ENCODE measurements at places on chromosomes 11 and 22. TPM values are rescaled to one million over a fixed set of nuclear protein-coding genes. Genes with fewer than 3 reads are reported as not detected.

- DNase-seq: no peak
These were observed 461.5 kb downstream of the OPCML start for GRCh38 chr11:133070791-133071190.

- DNase-seq: peak; percentile 29
These were observed 42.1 kb downstream of the PRDM10 start for GRCh38 chr11:129960216-129961214.

DNA sequence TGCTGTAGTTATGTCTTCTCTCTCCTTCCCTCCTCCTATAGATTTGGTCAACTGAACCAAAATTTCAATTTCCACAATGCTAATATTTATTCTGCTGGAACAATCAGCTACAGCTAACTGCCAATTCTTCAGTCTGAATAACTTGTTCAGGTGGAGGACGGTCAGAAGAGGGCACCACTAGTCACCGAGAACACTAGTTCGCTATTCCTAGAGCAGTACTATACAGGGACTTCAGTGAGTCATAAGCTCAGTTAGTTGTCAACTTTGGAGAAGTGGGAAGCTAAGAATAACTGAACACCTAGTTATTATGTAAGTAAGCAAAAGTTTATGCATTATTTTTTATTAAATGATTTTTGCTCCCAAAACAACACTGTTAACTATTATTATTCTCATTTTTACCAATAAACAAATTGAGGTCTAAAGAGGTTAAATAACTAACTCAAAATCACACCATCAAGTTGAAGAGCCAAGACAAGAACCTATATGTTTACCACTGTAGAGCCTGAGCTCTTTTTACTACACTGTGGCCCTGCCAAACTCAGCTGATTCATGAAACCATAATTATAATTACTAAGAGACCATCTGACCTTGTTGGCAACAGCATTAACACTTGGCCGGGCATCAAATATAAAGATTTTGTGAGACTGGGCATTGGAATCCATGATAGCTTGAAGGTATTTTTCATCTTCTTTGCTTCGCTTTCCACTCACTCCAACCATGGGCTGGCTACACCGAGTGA lies 59.0 kb downstream of the CEP57 start:
- DNase-seq: peak; percentile 58

DNA sequence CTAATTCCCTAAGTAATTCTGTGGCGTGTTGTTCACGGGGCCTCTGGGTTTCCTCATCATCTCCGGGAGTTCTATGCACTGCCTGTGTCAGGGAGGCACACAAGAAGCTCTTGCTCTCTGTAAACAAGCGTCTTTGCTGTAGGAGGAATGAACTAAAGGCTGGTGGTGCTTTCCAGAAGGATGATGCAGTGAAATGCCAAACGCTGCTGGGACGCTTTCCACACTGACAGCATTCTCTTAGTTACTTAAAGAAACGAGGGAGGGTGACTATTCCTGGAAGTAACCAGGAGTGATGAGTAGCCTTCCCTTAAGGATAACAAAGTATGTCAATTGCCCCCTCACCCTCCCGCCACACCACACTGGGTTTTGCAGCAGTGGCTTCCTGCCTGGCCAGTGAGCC lies 38.5 kb upstream of the NUP50 start:
- DNase-seq: no peak

GRCh38 chr11:110903830-110904229 lies 191.6 kb upstream of the ARHGAP20 start:
- DNase-seq: no peak

DNA sequence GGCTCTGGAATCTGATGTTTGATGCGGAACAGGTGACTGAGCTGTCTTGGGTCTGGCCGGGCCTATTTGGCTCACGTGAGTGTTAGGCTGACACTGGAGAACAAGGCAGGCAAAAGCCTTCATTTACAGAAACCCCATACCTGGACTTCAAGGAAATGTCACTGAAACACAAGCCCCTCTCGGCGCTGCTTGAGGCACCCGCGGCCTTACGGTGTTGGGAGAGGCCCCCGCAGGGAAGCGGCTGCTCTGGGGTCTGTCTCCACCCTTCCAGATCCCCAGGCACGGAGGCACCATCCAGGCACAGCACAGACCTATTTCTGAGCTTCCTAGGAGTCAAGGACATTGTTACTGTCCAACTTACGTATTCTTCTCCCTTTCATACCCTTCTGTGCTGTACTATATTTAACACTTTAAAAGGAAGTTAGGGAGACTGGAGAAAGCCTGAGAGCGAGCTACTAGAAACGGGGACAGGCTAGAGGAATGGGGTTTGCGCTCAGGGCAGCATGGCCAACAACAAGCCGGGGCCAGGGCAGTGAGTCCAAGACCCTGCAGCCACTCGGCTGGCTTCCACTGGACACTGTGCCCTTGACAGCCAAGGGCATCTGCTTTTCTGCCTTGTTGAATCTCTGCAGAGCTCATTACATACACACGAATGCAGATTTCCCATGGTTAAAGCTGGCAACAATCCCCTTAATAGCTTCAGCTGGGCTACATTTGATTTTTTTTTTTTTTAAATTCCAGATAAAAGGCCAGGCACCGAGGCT lies 23.8 kb downstream of the DRD4 start:
- DNase-seq: no peak

DNA sequence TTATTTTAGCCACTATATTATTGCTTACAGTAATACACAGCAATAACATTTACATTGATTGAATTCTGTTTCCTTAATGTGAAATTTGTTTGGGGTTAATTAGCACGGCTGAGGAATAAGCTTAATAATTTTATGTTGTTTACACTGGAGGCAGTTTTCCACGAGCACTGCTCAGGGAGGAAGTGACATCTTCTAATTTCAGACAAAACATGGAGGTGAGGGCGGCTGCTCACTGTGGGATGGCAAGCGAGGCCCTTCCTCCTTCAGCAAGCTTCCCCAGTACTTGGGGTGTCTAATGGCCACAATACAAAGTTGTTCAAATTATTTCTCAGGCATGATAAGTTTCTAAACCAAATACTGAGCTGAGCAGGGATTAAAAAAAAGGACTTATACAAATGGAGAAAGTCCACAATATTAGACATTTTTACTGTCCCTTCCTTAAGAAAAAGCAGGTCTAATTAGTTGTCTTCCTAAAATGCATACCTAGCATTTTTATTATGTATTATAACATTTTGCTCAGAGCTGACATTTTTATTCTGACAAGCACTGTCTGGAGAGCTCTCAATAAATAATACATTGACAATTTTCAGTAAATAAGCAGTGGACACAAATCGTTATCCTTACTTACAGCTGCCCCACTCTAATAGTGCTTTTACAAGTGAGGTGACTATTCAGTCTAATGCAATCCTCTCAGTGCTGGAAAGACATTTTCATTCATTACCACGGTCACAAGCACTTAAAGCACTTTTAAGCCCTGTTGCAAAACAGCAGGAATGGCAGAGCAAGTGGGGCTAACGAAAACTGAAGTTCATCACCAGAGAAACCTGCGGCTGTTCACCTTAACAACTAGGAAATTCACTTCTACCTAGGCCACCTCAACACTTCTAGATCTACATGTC lies 56.2 kb downstream of the SOX6 start:
- DNase-seq: no peak

DNA sequence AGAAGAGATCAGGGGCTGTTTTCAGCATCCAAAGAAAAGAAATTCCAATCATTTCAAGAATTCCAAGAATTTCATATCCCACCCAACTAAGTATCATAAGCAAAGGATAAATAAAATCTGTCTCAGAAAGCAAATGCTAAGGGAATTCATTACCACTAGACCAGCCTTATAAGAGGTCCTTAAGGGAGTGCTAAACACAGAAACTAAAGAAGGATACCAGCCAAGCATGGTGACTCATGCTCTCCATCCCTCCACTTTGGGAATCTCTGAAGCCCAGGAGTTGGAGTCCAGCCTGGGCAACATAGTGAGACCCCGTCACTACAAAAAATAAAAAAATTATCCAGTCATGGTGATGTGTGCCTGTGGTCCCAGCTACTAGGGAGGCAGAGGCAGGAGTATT lies 17.8 kb downstream of the FADD start:
- no peak for DNase-seq

GRCh38 chr11:85748455-85748891 lies 62.5 kb downstream of the SYTL2 start:
- DNase-seq: no peak

DNA sequence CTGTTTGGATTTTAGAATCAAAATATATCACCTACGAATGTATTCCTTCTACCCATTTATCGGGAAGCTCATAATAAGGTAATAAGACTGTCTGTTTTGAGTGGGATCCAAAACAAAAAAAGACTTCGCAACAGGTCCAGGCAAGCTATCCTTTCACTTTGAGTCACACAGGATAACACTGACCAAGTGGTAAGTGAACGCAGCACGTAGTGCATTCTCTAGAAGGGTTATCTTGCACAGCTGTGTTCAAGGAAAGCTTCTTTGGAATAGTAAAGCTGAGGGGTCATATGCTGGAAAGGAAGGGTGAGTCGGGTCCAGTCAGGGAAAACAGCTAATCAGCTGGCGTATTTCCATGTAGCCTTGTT lies 22.3 kb upstream of the NRGN start:
- DNase-seq: no peak

DNA sequence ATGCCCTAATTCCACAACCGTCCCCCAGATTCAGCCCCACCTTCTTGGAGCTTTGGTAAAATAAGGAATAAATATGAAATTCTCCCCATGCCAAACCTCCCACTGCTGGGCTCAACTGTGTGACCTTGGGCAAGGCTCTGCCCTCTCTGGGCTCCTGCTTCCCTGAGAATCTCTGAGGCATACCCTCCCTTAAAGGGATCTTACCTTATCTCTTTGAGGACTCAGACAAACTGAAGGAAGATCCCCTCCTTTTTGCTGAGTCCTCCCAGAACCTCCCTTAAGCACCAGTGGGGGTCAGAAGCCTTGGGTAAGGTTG lies 2.7 kb downstream of the CD248 start:
- DNase-seq: no peak

- DNase-seq: no peak
These were observed 87.1 kb downstream of the MYEOV start for GRCh38 chr11:69380921-69381581.

DNA sequence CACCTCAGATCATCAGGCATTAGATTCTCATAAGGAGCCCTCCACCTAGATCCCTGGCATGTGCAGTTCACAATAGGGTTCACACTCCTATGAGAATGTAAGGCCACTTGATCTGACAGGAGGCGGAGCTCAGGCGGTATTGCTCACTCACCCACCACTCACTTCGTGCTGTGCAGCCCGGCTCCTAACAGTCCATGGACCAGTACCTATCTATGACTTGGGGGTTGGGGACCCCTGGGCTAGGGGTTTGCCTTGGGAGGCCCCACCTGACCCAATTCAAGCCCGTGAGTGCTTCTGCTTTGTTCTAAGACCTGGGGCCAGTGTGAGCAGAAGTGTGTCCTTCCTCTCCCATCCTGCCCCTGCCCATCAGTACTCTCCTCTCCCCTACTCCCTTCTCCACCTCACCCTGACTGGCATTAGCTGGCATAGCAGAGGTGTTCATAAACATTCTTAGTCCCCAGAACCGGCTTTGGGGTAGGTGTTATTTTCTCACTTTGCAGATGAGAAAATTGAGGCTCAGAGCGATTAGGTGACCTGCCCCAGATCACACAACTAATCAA lies 2.2 kb downstream of the APOC3 start:
- DNase-seq: no peak

- DNase-seq: no peak
These were observed 40.4 kb downstream of the RRAS2 start for GRCh38 chr11:14318581-14318981.

DNA sequence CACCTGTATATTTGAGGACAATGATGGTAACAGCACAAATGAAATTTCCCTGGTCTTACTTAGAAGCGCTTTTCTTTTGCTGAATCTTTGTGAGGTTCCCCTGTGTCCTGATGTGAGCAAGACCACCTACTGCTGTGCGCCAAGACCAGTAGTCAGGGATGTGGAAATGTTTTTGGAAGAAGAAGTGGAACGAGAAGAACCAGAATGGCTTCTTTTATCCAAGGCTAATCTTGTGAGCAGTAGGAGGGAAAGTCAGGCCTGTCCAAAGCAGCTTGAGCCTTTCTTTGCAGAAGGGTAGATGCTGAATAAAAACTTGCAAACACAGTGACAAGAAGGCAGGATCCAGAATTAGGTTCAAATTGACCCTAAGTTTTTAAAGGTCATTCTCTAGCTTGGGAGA lies 223.0 kb downstream of the FAT3 start:
- DNase-seq: no peak

DNA sequence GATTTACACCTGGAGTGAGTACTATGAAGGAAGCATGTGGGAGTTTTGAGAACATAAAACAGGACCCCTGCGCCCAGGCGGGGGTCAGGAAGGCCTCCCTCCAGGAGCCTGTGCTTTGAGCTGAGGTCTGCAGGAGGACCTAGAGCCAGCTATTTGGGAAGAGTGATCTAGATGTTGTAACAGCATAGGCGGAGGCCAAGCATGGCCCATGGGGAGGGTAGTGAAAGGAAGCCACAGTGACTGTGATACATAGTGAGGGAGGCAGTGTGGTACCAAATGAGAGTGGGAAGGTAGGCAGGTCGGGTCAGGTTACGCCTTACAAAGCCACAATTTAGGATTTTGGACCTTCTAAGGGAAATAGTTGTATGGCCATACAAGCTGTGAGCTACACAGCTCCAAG lies 147.5 kb downstream of the PARVA start:
- DNase-seq: no peak

DNA sequence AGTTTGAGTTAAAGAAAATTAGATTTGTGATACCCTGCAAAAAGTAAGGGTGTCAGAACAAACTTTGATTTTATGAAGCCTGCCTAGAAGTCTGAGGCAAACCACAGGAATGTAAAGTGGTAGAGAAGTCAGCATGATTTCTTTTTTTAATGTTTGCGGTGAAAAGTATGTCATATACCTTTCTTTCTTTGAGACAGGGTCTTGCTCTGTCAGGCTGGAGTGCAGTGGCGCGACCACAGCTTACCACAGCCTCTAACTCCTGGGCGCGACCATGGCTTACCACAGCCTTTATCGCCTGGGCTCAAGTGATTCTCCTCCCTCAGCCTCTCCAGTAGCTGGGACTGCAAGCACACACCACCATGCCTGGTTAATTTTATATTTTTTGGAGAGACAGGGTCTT lies 4.7 kb downstream of the API5 start:
- no peak for DNase-seq

DNA sequence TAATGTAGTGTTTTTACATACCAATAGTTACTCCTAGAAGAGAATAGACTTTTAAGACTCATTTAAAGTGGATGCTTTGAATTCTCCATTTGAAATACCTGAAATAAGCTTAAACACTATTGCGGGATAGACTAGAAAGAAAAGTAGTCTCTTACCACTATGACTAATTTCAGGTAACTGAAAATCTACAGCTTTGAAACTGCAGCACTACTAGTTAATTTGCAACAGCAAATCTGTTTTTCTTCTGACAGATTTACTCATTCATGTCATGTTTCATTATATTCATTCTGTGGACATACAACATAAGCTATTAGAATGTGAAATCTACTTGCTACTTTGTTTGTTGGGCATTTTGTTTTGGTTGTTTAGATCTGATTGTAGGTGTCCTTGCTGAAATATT lies 153.6 kb downstream of the MAML2 start:
- DNase-seq: no peak

GRCh38 chr11:122459064-122459463 lies 196.5 kb upstream of the UBASH3B start:
- DNase-seq: no peak

- DNase-seq: no peak
These were observed 8.0 kb upstream of the MRPL23 start for GRCh38 chr11:1939006-1939625.

ACR gene
- total RNA-seq: 0.76 TPM

FOXRED1 gene
- 13.8 TPM for total RNA-seq

TTLL12 gene
- 55.0 TPM for total RNA-seq

RAPSN gene
- not detected for total RNA-seq

ESAM gene
- 465 TPM for total RNA-seq

TTC36 gene
- total RNA-seq: 2.6 TPM

OR6T1 gene
- total RNA-seq: not detected

TREH gene
- total RNA-seq: not detected
